CD4-positive, CD25-positive, alpha-beta regulatory T cell (primary cell): ENCODE measurements at places on chromosomes 7 and 10. TPM values are rescaled to one million over a fixed set of nuclear protein-coding genes. Genes with fewer than 3 reads are reported as not detected.

DNA sequence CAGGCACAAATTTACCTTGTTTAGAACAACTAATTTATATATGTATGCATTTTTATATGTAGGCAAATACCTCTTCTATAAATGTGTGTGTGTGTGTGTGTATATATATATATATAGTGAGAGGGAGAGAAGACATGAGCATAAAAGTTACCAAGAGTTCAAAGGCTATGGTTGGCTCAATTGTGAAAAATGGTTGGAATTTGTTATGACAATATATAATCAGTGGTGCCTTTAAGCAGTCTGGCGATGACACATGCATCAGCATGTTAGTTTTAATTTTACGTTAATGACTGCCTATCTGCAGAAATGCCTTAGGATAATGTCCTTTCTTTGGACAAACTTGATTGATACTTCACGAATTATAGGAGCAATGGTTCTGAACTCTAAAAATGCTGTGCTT lies 980.8 kb upstream of the LRRTM3 start:
- no peak for DNase-seq
- H3K4me1 ChIP-seq, result no peaks in the 10 kb centered on the region
- no peak overlapping the region for H3K27ac ChIP-seq
- H3K4me3 ChIP-seq, result no peak overlapping the region

GRCh38 chr10:20633714-20634113 lies 263.4 kb downstream of the NEBL start:
- DNase-seq, result no peak
- H3K4me1 ChIP-seq, result no peaks in the 10 kb centered on the region
- H3K27ac ChIP-seq, result no peak overlapping the region
- no peak overlapping the region for H3K4me3 ChIP-seq

GRCh38 chr7:24637706-24638105 lies 64.5 kb downstream of the PALS2 start:
- H3K27me3 ChIP-seq, result no peaks in the 10 kb centered on the region
- no peaks in the 10 kb centered on the region for H3K4me1 ChIP-seq
- DNase-seq, result no peak
- no peaks in the 10 kb centered on the region for H3K36me3 ChIP-seq
- no peak overlapping the region for H3K27ac ChIP-seq
- no peak overlapping the region for H3K4me3 ChIP-seq

DNA sequence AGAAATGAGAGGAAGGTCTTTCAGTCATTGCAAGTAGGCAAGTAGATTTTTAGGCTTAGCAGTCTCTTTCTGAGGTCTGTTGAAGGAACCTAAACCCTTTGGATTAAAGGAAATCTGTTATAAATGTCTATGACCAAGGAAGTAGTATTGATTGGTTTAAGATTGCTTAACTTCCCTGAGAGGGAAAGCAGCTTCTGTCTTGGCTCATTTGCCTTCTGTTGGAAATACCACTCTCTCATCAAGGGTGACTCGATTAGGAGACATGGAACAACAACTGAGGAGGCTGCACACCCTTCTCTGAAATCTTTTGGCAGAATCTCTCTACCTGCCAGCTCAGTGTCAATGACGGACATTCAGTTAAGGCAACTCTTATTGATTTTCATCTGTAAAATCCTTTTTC lies 282.9 kb downstream of the PRKG1 start:
- H3K27ac ChIP-seq, result no peak overlapping the region
- no peaks in the 10 kb centered on the region for H3K4me1 ChIP-seq
- H3K27me3 ChIP-seq, result no peaks in the 10 kb centered on the region
- H3K36me3 ChIP-seq, result no peaks in the 10 kb centered on the region
- no peak for DNase-seq
- no peak overlapping the region for H3K4me3 ChIP-seq

DNA sequence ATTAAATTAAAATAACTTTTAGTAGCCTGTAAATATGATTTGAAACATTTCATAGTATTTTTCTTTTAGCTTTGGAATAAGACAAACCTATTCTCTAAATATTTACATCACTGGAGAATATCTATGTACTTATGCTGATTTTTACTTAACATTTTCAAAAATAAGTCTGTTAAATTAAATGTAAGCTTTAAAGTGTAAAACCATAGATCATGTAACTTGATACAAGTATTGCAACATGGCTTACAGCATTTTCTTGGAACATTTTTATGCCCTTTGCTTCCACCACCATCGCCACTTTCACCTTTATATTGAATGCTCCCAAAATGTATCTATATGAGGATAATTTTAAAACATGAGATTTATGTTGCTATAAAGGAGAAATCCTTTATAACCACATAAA lies 427.1 kb downstream of the GFRA1 start:
- no peak overlapping the region for H3K27ac ChIP-seq
- H3K36me3 ChIP-seq, result no peaks in the 10 kb centered on the region
- no peak overlapping the region for H3K4me3 ChIP-seq
- no peak for DNase-seq
- no peaks in the 10 kb centered on the region for H3K4me1 ChIP-seq

DNA sequence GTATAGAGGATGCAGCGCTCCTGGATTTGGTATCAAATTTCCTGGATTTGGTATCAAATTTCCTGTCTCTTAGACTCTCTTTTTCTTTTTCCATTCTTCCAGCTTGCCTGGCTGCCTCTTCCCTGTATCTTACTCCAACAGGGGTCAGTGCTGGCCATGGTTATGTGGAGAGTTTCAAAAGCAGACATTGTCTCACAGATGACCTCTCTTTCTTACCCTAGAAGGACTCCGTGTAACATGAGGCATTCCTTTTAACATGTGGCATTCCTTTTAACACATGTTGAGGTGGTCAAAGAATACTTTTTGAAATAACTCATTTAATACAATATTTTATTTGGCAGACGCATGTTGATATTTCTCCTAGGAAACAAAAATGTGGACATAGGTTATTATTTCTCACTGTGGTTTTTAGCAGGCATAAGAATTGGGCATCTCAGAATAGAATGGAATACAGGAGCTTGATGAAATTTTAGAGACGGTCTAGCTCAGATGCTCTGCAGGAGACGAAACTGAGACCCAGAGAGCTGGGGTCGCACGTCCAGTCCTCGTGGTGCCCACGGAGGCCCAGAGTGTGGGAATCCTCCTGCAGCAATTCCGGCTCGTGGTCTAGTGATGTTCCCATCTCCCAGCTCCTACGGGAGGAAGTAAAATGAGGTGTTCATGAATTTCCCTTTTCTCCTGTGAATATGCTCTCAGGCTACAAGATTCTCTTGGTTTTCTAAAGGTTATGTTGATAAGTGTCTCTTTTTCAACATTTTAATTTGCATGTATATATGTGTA lies 59.6 kb upstream of the PITRM1 start:
- no peaks in the 10 kb centered on the region for H3K36me3 ChIP-seq
- no peak overlapping the region for H3K4me3 ChIP-seq
- peaks cover 2% of the 10 kb centered on the region for H3K27me3 ChIP-seq
- H3K27ac ChIP-seq, result no peak overlapping the region

- DNase-seq, result no peak
- H3K27ac ChIP-seq, result no peak overlapping the region
- no peak overlapping the region for H3K4me3 ChIP-seq
Observed at GRCh38 chr7:99210265-99210970, 2.5 kb upstream of the KPNA7 start.

DNA sequence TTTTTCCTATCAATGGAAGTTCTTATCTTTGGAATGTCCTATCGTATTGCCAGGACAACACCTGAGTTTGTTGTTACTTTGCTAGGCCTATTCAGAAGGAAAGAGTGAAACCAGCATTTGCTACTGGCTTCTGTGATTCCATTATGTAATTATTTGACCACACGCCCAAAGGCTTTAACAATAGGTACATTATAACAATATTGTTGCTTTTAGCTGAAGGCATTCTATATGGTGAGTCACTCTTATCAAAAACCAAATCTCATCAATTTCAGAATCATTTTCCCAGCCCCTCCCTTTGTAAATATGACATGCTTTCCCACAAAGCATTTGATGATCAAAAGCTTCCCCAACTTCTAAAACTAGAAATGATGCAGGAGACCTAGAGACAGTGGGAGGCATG lies 294.4 kb upstream of the NEBL start:
- H3K27me3 ChIP-seq, result no peaks in the 10 kb centered on the region
- H3K4me3 ChIP-seq, result no peak overlapping the region
- H3K27ac ChIP-seq, result no peak overlapping the region
- H3K4me1 ChIP-seq, result no peaks in the 10 kb centered on the region

- no peaks in the 10 kb centered on the region for H3K27me3 ChIP-seq
- no peaks in the 10 kb centered on the region for H3K36me3 ChIP-seq
- no peak for DNase-seq
- no peak overlapping the region for H3K27ac ChIP-seq
- H3K4me1 ChIP-seq, result no peaks in the 10 kb centered on the region
Observed at GRCh38 chr7:34751725-34752643, 94.0 kb downstream of the NPSR1 start.

DNA sequence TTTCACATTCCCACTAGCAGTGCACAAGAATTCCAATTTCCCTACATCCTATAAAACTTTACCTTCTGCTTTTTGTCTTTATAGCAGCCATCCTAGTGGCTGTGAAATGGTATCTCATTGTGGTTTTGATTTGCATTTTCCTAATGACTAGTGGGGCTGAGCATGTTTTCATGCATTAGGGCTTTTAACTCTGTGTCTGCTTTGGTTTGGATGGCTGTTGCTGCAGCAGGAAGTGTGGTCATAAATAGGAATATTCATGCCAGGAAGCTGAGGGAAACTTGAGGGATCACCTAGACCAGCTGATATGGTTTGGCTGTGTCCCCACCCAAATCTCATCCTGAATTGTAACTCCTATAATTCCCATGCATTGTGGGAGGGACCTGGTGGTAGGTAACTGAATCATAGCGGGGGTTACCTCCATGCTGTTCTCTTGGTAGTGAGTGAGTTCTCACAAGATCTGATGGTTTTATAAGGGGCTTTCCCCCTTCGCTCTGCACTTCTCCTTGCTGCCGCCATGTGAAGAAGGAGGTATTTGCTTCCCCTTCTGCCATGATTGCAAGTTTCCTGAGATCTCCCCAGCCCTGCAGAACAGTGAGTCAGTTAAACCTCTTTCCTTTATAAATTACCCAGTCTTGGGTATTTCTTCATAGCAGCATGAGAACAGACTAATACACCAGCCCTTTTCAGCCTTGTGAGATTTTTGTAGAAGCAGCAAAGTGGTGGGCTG lies 181.8 kb upstream of the PITRM1 start:
- no peaks in the 10 kb centered on the region for H3K4me1 ChIP-seq
- no peaks in the 10 kb centered on the region for H3K27me3 ChIP-seq
- H3K4me3 ChIP-seq, result no peak overlapping the region

GRCh38 chr10:28878236-28878970 lies 201.1 kb downstream of the BAMBI start:
- no peak overlapping the region for H3K4me3 ChIP-seq
- no peaks in the 10 kb centered on the region for H3K36me3 ChIP-seq
- no peak overlapping the region for H3K27ac ChIP-seq
- no peaks in the 10 kb centered on the region for H3K27me3 ChIP-seq
- no peak for DNase-seq

Gene EBF3
- not detected for total RNA-seq
